ENCODE measurements at places on chromosomes 6 and 20.

DNA sequence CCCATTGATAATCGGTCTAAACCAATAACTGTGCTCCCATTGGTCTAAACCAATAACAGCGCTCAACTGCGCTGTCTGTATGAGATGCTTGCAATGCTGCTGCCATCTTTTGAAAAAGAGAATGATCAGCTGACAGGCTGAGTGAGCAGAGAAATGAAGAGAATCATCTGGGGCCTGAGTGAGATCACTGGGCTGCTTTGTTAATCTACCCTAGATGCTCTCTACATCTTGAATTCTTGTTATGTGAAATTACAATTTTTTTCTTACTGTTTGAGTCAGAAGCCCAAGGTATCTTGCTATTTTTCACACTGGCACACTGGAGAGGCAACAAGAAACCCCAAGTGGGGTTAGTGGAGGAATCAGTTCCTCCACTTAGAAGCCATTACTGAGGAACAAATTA, 91.5 kb upstream of the GCM1 start:
- no peak for DNase-seq

DNA sequence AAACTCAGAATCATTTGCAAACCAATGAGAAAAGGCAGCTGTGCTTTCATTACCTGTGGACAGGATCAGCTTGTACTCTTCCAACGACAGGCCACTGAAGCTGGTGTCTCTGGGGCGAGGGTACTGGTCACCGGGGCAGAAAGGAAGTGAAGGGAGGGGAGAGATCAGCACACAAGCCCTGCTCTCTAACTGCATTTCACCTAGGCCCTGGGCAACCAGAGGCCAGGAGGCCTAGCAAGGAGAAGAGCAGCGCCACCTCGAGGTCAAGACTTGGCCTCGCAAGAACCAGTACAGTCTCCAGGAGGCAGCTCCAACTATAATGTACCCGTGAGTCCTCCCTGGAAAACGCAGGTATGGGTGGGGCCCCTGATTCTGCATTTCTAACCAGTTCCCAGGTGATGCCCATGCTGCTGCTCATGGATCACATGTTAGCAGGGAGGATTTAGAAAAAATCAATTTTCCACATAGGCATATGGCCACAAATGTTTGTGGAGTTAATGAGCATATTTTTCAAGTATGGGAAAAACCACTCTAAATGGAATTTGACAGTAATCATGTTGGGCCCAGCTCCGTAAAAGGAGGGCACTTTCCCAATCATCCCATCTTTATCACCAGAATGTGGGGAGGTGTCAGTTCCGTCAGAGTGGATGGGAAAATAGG, 11.0 kb downstream of the UQCC2 start:
- peak; percentile 59 for DNase-seq

DNA sequence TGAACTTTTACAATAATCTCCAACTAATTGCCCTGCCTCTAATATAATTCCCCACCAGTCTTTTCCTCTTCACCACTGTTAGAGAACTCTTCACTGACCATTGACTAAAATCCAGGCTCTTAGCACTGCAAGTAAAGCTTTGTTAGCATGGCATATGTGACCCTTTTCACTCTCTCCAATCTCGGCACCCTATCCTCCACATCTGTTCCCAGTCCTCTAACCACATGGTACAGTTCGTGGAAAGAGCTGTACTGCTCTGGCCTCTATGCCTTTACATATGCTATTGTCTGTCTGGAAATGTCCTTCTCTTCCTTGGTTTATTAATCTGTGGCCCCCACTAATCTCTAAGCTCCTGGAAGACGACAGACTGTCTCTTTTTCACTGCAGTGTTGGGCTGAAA, 63.0 kb upstream of the EIF2S2 start:
- no peak for DNase-seq

DNA sequence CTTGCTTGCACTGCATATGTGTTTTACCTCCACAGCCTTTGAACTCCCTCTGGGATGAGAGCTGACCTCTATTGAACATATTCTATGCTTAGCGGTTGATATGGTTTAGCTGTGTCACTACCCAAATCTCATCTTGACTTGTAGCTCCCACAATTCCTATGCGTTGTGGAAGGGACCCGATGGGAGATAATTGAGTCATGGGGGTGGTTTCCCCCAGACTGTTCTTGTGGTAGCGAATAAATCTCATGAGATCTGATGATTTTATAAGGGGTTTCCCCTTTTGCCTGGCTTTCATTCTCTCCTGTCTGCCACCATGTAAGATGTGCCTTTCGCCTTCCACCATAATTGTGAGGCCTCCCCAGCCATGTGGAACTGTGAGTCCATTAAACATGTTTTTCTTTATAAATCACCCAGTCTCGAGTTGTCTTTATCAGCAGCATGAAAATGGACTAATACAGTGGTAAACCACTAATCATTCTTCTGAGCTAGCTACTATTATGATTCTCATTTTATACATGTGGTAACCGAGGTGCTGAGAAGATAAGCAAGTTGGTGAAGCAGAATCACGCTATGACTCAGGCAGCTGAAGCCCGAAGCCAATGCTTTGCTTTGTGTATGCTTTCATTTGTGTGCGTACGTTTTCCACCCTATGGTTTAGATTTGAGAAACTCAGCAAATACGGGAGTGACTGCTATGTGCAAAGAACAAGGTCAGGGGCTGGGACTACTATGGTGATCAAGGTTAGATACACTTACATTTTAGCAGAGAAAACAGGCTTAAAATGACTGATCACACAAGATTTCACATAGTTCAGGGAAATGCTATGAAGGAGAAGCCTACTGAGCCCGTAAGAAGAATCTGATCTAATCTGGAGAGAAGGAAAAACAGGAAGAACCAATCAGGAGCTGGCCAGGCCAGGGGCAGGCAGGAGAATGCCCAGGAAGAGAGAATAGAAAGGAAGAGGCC, 363.5 kb downstream of the ESR1 start:
- DNase-seq = no peak

GRCh38 chr6:46138281-46138680, 8.5 kb downstream of the ENPP4 start:
- no peak for DNase-seq

DNA sequence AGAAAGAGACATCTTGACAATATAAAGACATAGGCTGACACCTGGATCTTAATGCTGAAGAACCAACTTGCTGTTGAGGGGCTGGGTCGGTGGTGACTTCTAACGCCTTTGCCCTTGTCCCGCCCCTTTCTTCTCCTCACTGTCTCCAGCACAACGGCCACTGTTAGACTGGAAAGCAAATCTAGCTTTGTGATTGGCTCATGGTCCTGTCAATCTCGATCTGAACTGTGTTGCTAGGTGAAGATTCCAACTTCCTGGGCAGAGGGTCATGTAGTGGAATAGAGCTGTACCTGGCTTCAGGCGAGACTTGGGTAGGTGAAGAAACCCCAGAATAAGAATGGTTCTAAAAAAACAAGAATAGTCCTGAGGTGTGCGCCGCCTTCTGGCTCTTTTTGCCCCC, at the start of gene PGK2:
Gene PGK2 (minus strand): TSS at position 110 of the 400 bp plus-strand sequence. CDS start 98 bp downstream, at position 12.
- peak; percentile 23 for DNase-seq

- no peak for DNase-seq
Observed at GRCh38 chr20:49391404-49392245, 90.8 kb downstream of the KCNB1 start.

GRCh38 chr6:167651318-167652041, 175.2 kb upstream of the AFDN start:
- no peak for DNase-seq

DNA sequence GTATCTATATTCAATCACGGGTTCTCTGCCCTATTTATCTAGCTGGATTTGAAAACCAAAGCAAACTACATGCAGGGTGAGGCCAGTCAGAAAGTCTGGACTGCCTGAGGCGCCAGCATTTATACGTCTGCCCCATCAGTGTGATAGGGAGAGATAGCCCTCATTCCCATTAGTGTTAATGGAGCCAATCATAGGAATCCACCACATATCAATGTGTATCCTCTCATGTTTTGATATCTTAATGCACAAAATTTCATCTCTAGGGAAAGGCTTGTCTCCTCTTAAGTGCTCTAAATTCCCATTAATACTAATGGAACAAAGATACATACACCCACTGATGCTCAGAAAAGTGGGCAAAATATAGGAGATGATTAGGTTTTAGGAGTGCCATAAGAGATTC, 376.2 kb downstream of the BTBD3 start:
- no peak for DNase-seq

- DNase-seq = no peak
Observed at GRCh38 chr6:13484138-13484708, 3.2 kb downstream of the GFOD1 start.

DNA sequence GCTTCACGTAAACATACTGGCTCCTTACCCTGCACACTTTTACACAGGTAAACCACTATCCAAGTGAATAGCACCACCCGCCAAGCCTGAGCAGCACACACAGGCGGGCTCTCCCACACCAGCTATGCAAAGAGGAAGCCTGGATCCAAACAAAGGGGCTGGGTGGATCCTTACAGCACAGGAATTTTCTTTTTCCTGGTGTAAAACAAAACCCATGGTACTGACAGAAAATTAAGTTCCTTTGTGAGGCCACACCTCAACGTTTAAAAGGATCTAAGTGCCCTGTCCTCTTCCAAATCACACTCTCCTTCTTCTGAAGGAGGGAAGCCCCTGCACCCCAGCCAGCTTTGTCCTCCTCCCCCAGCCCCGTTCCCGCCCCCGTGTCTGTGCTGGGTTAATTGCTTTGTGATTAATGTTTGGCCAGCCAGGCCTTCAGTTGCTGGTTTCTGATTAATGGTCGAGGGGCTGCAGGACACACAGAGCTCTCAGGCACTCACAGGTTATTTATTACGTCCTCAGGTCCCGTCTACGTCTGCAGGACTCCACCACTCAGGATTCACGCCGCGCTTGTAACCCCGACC, 6.1 kb downstream of the DACT2 start:
- DNase-seq = no peak

DNA sequence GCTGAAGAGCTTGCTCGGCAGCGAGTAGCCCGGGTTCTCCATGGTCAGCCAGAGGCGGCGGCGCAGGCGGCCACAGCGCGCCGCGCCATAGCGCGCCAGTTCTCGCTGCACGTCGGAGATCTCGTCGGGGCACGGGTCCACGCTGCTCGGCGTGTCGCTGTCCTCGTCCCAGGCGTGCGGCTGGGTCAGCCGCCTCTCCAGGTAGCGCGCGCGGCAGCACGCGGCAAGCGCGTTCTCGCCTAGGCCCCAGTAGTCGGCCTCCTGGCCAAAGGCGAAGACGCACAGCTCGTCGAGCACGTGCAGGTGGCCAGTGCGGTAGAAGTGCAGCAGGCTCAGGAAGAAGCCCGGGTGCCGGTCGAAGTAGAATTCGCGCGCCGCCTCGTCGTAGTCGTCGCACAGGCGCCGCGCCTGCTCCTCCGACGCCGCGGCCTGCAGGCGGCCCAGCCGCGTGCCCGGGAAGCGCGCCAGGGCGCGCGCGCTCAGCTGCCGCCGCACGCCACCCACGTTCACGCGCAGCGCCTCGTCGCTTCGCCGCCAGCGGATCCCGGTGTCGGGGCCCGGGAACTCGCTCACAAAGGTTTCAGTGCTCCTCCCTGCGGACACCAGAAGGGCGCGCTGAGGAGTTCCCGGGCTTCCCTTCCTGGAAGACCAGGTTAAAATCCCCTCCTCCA, 2.7 kb downstream of the KCNS1 start:
- no peak for DNase-seq

- no peak for DNase-seq
Observed at GRCh38 chr6:100309174-100309573, 155.5 kb downstream of the SIM1 start.

DNA sequence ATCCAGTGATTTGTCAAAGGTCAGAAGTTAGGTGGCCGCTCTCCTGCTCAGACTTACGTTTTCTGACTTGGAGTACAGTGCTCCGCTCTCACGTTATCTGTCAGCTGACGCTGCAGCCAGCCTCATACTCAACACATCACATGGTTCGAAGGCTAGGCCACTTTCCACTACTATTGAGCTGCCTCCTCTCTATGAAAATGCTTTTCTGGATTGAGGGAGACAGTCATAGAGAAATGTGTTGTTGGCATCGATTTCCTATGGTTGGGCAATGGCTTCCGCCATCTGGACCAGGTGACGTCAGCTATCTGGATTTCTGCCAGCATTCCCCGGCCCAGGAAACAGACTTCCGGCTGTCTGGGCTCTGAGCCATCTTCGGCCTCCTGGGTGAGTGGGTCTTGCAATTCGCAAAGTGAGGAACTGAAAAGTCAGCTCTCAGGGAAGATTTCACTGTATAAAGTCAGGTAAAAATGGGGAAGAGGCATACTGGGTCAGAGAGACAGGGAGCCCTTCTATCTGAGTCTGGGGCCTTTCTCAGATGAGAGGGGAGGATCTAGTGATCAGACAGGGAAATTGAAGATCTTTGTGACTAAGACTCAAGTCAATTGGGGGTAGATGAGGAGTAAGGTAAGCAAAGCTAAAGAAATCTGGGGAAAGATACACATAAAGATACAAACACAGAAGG, 37.5 kb upstream of the IER3 start:
- peak; percentile 86 for DNase-seq

DNA sequence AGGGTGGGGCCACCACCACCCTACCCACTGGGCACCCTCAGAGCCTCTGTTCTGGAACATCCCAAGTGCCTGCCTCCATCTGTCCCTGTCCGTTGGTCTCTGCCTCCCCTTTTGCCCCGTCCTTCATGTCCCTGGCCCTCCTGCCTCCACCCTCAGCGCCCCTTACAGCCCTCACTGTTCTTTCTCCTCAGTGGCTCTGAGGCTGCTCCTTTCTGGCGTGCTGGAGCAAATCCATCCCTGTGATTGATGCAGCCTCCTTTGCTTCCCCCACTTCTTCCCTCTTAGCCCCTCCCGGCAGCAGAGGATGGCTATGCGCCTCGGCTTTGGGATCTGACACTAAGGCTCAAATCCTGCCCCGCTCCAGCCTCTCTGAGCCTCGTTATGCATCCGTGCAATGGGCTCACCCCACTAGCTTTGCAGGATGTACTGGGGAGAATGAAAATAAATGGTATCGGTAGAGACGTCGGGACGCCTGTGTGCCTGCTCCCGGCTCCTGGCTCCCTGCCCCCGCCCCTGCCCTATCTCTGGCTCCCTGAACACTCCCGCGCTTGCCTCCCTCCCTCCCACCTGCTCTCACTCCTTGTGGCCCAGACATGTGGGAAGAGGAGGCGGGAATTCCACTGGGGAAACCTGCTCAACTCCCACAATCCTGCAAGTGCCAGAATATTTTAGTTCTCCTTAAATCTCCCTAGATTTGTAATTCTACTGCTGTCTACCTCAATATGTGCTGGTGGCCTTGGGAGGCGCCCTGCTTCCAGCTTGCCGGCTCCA, 13.1 kb downstream of the VSTM2L start:
- no peak for DNase-seq

- DNase-seq = no peak
Observed at GRCh38 chr20:22984008-22984407, 51.1 kb upstream of the SSTR4 start.

GRCh38 chr20:41213150-41213820, 75.9 kb downstream of the PLCG1 start:
- DNase-seq = no peak

GRCh38 chr6:131250122-131250521, 114.9 kb downstream of the AKAP7 start:
- DNase-seq = no peak

- no peak for DNase-seq
Observed at GRCh38 chr6:111367393-111368088, 115.5 kb downstream of the REV3L start.

DNA sequence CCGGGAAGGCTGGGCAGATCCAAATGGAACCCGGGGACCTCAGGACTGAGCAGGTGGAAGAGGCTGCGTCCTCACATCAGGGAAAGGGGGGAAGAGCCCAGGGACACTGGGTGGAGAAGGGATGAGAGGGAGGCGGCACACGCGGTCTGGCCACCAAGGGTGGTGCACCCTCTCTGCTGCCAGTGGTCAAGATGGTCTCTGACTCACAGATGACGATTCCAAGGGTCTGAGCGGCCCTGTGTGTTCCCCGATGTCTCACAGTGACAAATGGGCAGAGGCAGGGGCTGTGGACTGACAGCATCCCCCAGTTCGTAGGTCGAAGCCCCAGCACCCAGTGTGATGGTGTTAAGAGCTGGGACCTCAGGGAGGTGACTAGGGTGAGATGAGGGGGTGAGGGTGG, 32.1 kb downstream of the SLCO4A1 start:
- DNase-seq = no peak

Data from urothelium cell line (cell line).